ENCODE measurements at places on chromosomes 7 and 10.
A peak's percentile ranks its signal among the peaks of the same experiment; 100 is the strongest.

DNA sequence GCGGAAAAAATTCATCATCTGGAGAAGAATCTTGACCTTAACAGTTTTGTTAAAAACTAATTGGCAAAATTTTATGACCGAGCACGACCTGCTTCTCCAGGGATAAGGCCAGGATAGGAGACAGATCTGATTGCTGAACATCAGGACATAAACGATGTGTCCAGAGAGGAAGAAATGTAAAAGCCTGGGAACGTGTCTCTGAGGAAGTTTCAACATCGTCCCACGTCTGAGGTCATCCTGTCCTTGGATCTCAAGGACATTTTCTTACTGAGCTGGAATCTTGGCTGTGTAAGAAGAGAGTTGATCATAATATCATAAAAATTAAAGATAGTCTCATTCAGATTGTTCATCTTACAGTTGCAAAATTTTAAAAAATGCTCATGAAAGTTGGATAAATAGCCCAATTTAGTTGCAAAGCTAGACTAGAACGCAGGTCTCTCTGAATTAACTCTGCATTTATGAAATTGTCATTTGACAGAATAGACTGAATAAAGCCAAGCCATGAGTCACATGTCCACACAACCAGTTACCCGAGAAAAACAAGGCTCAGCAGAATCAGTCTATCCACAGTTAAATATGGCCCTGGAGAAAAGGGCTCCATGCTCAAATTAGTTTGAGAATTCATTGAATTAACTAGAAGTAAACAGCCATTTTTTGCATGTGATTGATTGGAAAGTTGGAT lies 120.0 kb upstream of the EGFR start:
- DNase-seq, result no peak

GRCh38 chr7:148699024-148699781 lies 500 bp downstream of the CUL1 start:
- peak; percentile 12 for DNase-seq

- no peak for DNase-seq
Measured at GRCh38 chr10:101760510-101760909, 15.4 kb downstream of the FGF8 start.

DNA sequence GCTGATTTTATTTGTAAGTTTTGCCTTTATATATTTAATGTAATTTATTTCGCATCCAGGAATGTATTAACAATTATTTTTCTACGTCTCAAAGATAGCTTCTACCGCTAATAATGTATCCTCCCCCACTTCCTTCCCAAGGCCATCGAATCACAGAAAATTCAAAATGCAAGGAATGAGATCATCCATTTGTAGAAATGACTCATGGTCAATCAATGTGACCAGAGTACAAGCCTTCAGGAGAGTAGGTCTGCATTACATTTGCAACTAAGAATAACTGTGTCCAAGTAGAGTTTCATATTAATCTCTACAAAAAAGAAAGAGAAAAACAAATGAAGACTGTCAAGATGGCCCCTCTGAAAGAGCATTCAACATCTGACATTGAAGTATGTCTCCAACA lies 205.9 kb upstream of the PHF14 start:
- DNase-seq, result no peak

GRCh38 chr10:117535298-117536071 lies 7.1 kb upstream of the EMX2 start:
- DNase-seq, result no peak

- DNase-seq, result no peak
Measured at GRCh38 chr10:131494451-131494850, 182.9 kb upstream of the TCERG1L start.

GRCh38 chr7:17774248-17774647 lies 166.0 kb downstream of the SNX13 start:
- no peak for DNase-seq

DNA sequence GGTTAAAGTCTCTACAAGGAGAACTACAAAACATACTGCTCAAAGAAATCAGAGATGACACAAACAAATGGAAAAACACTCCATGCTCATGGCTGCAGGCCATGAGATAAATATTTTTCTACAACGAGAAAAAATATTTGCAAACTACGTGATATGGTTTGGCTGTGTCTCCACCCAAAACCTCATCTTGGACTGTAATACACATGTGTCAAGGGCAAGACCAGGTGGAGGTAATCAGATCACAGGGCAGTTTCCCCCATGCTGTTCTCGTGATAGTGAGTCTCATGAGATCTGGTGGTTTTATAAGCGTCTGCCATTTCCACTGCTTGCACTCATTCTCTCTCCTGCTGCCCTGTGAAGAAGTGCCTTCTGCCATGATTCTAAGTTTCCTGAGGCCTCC lies 57.8 kb downstream of the COA1 start:
- no peak for DNase-seq

DNA sequence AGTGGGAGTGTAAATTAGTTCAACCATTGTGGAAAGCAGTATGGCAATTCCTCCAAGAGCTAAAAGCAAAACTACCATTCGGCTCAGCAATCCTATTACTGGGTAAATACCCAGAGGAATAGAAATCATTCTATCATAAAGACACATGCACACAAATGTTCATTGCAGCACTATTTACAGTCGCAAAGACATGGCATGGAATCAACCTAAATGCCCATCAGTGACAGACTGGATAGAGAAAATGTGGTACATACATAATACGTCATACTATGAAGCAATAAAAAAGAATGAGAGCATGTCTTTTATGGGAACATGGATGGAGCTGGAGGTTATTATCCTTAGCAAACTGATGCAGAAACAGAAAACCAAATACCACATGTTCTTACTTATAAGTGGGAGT lies 876.5 kb upstream of the LRRTM3 start:
- DNase-seq, result no peak

GRCh38 chr10:23051855-23052331 lies 43.5 kb upstream of the MSRB2 start:
- no peak for DNase-seq

DNA sequence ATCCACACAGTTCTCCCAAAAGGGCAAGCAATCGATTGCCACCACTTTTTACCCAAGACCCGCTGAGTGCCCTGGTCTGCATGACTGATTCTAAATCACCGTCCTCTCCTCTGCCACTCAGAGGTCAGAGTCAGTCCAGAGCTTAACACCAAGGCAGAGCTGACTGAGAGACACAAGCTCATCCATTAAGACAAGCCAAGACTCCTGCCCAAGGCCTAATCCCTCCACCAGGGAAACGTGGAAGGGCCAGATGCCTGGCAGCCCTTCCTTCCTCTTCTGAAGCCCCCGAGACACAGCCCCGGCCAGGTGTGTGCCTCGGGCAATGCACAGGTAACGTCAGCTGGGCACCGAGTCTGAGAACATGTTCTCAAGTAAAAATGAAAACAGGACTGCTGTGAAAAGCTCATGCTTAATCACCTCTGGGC lies 51.7 kb downstream of the DIP2C start:
- no peak for DNase-seq

- DNase-seq, result no peak
Measured at GRCh38 chr7:148547951-148548350, 42.6 kb upstream of the C7orf33 start.

GRCh38 chr10:72272689-72273409 lies 875 bp upstream of the DDIT4 start:
- no peak for DNase-seq

GRCh38 chr10:132820056-132820455 lies 34.1 kb upstream of the NKX6-2 start:
- DNase-seq, result no peak

DNA sequence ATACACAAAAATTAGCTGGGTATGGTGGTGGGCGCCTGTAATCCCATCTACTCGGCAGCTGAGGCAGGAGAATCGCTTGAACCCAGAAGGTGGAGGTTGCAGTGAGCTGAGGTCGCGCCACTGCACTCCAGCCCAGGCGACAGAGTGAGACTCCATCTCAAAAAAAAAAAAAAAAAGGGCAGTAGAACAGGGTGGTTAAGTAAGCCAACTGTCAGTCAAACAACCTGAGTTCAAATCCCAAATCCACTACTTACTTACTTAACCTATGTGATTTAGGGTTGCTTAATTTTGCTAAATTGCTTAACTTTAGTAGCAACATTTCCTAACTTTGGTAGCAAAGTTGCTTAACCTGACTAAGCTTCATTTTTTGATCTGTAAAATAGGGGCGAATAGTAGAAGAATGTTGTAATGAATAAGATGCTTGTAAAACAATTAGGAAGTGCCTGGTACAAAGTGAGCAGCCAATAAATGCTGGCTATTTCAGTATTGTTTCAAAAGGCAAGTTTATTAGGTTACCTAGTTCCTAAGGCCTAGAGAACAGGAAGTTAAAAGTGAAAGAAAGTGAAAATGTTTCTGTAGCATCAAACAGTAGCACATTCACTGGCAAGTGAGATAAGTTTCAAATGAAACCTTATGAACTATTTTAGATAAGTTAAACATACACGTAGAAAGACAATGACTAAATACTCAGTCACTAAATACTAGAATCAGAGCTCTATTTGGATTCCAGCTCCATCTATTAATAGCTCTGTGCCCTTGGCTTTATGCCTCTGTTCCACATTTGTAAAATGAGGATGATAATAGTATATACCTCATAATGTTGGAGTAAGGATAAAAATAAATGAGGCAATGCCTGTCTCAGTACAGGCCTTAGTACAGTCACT lies 64.3 kb downstream of the HOXA1 start:
- DNase-seq, result no peak

DNA sequence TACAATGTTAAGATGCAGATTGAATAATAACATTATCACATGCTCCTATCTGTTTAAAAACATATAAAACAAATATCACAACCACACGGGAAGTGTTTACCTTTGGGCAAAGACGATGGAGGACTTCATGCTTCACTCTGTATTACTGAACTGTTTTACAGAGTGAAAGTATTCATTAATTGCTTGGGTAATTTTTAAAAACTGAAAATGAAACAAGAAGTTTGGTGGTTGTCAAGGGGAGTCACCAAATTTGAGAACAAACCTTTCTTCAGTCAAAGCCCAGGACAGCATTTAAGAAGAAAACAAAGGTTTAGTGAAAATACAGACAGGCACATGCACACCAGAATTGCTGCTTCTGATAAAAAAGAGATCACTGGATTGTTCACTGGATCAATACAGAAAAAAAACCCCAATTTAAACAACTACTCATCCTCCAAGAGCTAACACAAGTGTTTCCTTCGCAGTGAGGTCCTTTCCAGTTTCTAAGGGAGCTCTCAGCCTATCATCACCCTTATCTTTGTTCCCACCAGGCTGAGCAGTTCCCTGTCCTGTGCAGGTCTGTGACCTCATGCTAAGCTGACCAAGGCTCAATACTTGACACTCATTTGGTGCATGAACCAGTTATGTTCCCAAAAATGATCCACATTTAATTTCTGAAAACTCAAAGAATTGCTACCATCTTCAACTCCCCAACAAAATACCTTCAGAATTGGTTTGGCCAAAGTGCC lies 8.8 kb downstream of the PARP12 start:
- DNase-seq, result no peak

GRCh38 chr7:5613607-5614006 lies 167.9 kb downstream of the RNF216 start:
- DNase-seq, result no peak

- no peak for DNase-seq
Measured at GRCh38 chr10:3425716-3426115, 253.1 kb upstream of the PITRM1 start.

GRCh38 chr10:10564081-10564794 lies 453.4 kb upstream of the CELF2 start:
- DNase-seq, result no peak

DNA sequence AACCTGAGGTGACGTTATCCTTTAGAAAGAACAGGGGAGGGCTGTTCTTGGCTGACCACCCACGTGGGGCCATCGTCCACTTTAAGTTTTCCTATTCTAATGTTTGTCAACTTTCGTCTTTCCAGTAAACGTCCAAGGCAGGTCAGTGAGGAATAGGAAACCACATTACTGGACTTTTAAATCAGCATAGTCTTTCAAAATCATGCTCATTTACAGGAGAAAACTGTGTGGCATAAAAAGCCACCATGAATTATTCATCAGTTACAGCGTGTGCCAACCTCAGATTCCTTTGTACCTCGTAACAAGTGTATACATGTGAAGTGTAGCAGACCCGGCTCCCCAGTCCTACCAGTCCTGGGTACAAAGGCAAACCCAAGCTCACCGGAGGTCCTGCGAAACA lies 25.1 kb upstream of the ABLIM1 start:
- no peak for DNase-seq

- no peak for DNase-seq
Measured at GRCh38 chr7:50656141-50656895, 91.1 kb upstream of the DDC start.

- DNase-seq, result no peak
Measured at GRCh38 chr7:91191771-91192170, 72.5 kb upstream of the FZD1 start.

DNA sequence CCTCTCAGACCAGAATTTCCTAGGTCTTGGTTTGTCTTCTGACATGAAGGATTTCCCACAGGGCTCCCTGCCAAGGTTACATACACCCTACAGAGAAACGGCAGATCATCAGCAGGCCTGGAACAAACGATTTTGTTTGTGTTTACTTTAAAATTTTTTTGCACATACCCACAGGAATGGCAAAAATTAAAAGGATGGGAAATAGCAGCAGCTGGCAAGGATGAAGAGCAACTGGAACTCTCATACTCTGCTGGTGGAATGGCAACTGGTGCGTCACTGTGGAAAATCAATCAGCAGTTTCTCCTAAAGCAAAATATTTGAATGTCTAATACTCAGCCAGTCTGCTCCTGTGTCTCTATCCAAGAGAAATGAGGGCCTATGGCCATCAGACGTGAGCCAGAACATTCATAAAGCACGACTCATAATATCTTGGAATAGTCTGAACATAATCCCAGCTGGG lies 6.5 kb downstream of the BAIAP2L1 start:
- DNase-seq, result no peak

- DNase-seq, result no peak
Measured at GRCh38 chr10:68249297-68249696, 17.4 kb upstream of the ATOH7 start.

DNA sequence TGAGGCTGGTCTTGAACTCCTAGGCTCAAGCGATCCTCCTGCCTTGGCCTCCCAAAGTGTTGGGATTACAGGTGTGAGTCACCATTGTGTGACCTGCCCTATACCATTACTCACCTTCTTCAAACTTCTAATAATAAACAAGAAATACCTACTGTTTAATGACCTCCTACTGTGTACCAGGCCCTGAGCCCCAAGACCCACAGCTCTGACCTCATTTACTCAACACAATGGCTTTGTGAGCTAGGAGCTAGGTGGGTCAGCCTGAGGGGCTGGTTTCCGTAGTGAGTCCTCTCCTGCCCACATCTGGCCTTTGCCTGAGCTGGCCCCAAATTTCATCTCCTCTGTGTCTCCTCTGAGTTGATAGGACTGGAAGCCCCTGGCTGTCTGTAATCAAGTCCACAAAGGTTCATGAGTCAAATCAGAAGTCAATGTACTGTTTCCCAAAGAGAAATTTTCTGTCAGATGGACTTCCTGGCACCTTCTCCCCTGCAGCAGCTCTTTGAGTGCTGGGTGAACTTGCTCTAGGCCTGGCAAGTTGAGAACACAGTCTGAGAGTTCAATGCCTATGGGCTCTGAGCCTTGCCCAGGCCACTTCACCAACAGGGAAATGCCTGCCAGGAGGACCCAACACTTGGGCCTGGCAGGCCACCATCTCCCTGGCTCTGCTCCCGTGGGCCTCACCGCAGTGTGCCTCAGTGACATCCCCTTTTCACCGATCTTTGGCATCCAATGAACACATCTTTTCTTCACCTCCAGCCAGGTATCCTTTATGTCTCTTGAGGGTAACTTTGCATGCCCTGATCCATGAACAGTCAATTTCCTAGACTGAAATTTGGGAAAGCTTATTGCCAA lies 24.0 kb downstream of the NEURL1 start:
- DNase-seq, result no peak

Data from T-helper 1 cell (primary cell).